Stromal cell of bone marrow (primary cell): ENCODE measurements at places on chromosomes 3 and 15.

DNA sequence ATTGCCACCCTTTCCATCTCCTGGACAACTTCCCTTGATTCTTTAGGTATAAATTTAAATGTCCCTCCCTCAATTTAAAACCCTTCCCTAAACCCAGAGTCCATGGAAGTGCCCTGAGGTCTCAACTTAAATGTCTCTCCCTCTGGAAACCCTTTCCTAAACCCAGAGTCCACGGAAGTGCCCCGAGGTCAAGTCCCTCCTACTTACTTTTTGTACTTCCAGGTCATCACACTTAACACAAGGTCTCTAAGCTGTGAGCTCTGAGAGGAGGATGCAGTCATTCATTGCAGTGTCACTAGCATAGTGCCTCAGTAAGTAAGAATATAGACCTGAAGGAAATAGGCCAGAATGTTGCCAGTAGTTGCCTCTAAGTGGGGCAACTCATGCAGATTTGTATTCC is 78.2 kb upstream of the BNC1 start:
- no peak for DNase-seq

- no peak for DNase-seq
Measured at GRCh38 chr15:72972362-72972761, 79.9 kb upstream of the NEO1 start.

GRCh38 chr15:78083687-78084448 is 6.4 kb upstream of the TBC1D2B start:
- no peak for DNase-seq

DNA sequence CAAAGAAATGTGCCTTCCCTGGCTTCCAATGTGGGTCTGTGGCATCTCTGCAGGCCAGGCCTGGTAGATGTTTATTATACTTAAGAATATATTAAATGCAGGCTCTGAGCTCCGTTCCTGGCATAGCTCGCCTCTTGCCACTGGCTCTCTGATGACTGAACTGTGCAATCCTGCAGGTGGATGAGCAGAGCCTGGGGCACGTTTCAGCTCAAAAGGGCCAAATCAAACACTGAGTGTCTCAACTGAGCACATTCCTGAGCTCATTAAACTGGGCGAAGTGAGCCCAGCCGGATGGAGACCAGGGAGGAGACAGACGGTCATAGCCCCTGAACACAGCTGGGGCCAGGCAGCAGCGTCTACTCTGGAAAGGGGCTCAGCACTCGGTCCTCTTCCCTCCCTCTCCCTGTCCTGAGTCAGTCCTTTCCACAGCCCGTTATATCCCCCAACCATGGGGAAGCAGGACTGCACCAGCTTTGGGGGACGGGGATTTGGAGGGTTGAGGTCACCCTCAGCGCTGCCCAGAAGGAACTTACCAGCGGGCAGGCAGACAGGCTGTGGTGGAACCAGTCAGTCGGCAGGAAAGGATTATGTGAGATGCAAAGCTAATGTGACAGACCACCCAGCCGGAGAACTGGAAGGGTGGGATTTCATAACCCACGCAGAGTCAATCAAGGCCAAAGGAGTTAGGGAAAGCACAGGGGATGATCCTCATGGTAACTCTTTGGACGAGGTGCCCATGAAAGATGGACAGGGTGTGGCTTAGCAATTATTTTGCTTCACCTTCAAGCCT is 77.4 kb upstream of the ANKRD34C start:
- DNase-seq, result no peak

GRCh38 chr15:77836121-77836692 is 203.5 kb upstream of the LINGO1 start:
- DNase-seq, result no peak

GRCh38 chr3:66489581-66489980 is 11.2 kb downstream of the LRIG1 start:
- no peak for DNase-seq

GRCh38 chr3:95177096-95177495 is 1114.2 kb downstream of the NSUN3 start:
- DNase-seq, result no peak

GRCh38 chr3:71323558-71323957 is 260.0 kb downstream of the FOXP1 start:
- no peak for DNase-seq

GRCh38 chr15:48540756-48541155 is 104.8 kb downstream of the FBN1 start:
- no peak for DNase-seq

GRCh38 chr15:65553691-65554090 is 23.4 kb downstream of the HACD3 start:
- no peak for DNase-seq

DNA sequence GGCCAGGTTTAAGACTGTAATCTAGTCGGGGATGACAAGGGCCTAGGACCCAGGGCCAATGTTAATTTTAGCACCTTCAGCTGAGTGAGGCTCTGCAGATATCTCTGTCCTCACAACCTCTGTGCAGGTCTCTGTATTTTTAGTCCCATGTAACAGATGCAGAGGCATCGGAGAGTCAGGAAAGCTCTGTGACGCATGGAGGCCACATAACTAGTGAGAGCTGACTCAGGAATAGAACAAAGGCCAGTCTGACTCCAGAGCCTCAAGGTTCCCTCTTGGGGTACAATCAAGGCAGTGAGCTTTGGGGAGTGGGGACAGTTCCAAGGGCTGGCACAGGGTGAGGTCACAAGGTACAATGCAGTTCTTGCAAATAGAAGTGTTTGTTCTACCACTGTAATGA is 31.0 kb downstream of the FSTL1 start:
- no peak for DNase-seq

- DNase-seq, result no peak
Measured at GRCh38 chr15:70098461-70099166, 897 bp upstream of the TLE3 start.

DNA sequence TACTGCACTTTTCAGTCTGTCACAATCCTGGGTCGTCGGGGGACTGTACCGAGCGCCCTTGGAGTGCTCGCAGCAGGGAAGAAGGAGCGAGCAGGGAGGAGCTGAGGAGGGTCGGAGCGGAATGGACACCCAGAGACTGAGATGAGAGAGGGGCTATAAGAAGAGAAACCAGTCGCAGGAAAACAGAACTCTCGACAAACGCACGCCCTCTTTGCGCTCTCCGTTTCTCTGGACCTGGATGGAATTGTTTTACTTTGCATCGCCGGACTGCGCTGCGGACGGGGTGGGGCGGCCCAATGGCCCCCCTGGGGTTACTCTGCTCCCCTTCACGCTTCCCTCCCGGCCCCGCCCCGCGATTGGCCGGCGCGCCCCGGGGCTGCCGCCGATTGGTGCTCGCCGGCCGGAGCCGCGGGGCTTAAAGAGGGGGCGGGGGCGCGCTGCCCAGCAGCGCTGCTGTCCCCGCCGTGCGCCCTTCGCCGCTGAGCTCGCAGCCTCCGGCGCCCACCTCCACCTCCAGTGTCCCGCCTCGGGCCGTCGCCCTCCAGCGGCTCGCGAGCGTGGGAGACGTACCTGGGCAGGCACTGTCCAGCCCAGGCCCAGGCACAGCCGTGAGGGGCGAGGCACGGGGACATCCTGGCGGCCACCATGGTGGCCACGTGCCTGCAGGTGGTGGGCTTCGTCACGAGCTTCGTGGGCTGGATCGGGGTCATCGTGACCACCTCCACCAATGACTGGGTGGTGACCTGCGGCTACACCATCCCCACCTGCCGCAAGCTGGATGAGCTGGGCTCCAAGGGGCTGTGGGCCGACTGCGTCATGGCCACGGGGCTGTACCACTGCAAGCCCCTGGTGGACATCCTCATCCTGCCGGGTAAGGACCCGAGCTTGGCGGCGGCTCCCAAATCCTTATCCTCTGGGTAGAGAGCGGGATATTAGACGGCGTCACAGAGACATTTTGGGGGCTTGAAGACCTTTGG is at the start of gene CLDN11:
Gene CLDN11 (plus strand): TSS at position 447 of the 977 bp plus-strand sequence. CDS start 199 bp downstream, at position 646.
- no peak for DNase-seq

GRCh38 chr3:3015185-3016089 is 94.7 kb downstream of the IL5RA start:
- no peak for DNase-seq

GRCh38 chr3:155641956-155642355 is 102.9 kb downstream of the PLCH1 start:
- DNase-seq, result no peak
